ENCODE measurements at places on chromosomes 16 and 17. TPM values are rescaled to one million over a fixed set of nuclear protein-coding genes. Genes with fewer than 3 reads are reported as not detected.

Gene SYCE1L
- total RNA-seq: not detected

Gene ZNF287
- total RNA-seq: 7.9 TPM

GRCh38 chr17:39579318-39580081, 28.2 kb downstream of the NEUROD2 start:
- H3K4me1 ChIP-seq: no peaks in the 10 kb centered on the region
- no peak overlapping the region for H3K4me3 ChIP-seq
- no peaks in the 10 kb centered on the region for H3K36me3 ChIP-seq
- peaks cover 25% of the 10 kb centered on the region for H3K27me3 ChIP-seq

GRCh38 chr17:38613981-38614779, 8.4 kb upstream of the SRCIN1 start:
- DNase-seq: no peak
- H3K4me1 ChIP-seq: no peaks in the 10 kb centered on the region
- no peak overlapping the region for H3K27ac ChIP-seq
- H3K27me3 ChIP-seq: peaks cover 64% of the 10 kb centered on the region
- H3K4me3 ChIP-seq: no peak overlapping the region

DNA sequence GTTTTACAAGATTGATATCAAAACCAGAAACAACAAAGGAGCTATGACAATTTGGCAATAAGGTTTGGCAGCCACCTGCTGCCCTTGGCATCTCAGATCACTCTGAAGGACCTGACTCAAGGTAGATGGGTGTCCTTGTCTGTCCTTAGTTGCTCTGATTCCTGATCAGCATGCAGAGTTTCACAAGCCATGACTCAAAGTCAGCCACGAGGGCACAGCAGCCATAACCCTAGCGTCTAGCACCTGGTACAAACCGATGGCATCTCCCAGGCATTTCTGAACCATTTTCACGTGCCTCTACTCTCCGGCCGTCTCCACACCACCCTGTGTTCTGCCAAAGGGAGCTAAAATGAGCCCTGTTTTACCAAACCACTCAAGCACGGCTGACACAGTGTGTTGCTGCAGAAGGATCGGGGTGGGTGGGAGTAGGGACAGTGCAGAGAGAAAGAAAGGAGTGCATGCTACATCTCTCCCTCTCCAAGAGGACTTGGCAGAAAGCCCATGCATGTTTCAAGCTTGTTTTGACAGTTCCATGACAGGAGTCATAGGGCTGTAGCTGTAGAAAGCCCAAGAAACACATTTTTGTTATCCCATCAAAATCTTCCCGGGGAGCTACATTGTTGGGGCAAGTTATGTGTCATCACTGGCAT, 297.3 kb downstream of the ABCC12 start:
- peaks cover 5% of the 10 kb centered on the region for H3K36me3 ChIP-seq
- no peak overlapping the region for H3K4me3 ChIP-seq
- H3K27ac ChIP-seq: no peak overlapping the region

Gene ASGR1
- 1.4 TPM for total RNA-seq

- DNase-seq: no peak
- H3K27ac ChIP-seq: no peak overlapping the region
- H3K4me1 ChIP-seq: peaks cover 7% of the 10 kb centered on the region
- H3K36me3 ChIP-seq: no peaks in the 10 kb centered on the region
- H3K4me3 ChIP-seq: no peak overlapping the region
Observed at GRCh38 chr17:37833237-37833859, 88.5 kb upstream of the HNF1B start.

Gene BTBD17
- not detected for total RNA-seq

Gene RPTOR
- 35.5 TPM for total RNA-seq

Gene BRIP1
- 4.6 TPM for total RNA-seq

DNA sequence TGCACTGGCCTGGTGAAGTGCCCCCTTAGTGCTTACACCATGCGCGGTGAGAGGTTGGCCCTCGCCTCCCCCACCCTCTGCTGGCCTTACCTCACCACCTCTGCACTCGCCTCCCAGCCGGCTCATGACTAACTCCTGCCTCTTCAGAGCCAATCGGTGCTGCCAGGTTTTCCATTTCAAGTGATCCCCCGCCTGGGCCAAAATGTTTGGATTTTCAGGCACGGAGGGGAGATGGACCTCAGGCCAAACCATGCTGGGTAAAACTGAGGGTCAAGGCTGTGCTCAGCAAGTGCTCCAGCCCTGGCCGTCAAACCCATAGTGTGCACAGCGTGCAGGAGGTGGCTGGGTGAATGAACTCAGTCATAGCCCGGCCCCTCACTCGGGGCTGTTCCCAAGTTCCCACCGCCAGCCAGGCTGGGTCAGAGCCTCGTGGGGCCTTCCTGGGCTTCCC, 175.4 kb downstream of the SEC14L1 start:
- peaks cover 41% of the 10 kb centered on the region for H3K4me1 ChIP-seq
- no peak for DNase-seq
- H3K27ac ChIP-seq: peak overlapping the region; percentile 68
- peaks cover 1% of the 10 kb centered on the region for H3K27me3 ChIP-seq
- H3K36me3 ChIP-seq: peaks cover 10% of the 10 kb centered on the region

GRCh38 chr16:15572329-15573001, 70.5 kb downstream of the MARF1 start:
- no peak overlapping the region for H3K4me3 ChIP-seq

Gene ZNF207
- 140 TPM for total RNA-seq

- H3K27ac ChIP-seq: no peak overlapping the region
- no peaks in the 10 kb centered on the region for H3K27me3 ChIP-seq
- H3K4me3 ChIP-seq: no peak overlapping the region
- peaks cover 27% of the 10 kb centered on the region for H3K4me1 ChIP-seq
- no peak for DNase-seq
Observed at GRCh38 chr17:58094118-58094517, 10.9 kb downstream of the DYNLL2 start.

- no peak overlapping the region for H3K27ac ChIP-seq
- no peak for DNase-seq
- no peak overlapping the region for H3K4me3 ChIP-seq
- no peaks in the 10 kb centered on the region for H3K36me3 ChIP-seq
Observed at GRCh38 chr17:34503528-34504195, 75.7 kb upstream of the TMEM132E start.

DNA sequence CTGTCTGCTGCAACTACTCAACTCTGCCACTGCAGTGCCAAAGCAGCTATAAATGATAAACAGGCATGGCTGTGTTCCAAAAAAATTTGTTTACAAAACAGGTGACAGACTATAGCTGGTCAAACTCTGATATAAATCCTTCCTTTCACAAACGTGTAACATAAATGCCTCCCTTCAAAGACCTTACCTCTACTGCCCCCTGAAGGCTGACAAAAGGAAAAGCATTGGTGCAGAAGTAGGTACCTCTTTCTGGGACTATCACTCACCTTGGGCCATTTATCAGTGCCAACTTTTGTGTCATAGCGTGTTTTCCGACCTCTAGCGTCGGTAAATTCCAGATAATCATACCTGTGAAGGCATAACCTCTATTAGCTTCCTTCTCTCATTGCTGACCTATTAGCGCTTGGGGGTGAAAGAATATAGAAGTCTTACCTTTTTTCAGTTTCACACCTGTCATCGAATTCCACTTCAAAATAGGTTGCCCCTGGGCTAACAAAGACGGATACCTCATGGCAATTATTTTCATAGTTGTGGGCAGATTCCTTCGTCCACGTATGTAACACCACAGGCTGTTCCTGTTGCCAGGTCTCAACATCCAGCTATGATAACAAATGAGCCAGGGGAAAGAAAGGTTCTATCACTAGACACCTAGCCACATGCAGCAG, 67.9 kb downstream of the ZZEF1 start:
- H3K27ac ChIP-seq: no peak overlapping the region
- no peaks in the 10 kb centered on the region for H3K27me3 ChIP-seq
- no peak overlapping the region for H3K4me3 ChIP-seq
- peak; percentile 32 for DNase-seq
- peaks cover 25% of the 10 kb centered on the region for H3K4me1 ChIP-seq

DNA sequence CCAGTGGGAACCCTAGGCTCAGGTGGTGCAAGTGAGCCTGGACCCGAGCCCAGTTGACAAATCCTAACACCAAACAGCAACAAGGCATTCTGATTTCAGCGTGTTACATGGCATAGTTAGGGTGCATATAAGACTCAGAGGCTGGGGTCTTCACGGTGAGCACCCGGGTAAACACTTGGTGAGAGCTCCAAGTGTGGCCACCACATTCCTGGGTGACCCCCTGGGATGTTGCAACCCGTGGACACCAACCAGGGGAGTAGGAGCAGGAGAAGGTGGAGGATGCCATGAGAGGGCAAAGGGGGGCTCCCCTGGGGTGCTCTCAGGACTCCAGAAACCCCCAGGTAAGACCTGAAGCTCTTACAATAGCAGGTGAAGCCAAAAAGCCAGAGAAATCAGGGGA, 69.9 kb upstream of the CDH5 start:
- no peaks in the 10 kb centered on the region for H3K36me3 ChIP-seq
- H3K27me3 ChIP-seq: peaks cover 59% of the 10 kb centered on the region
- H3K27ac ChIP-seq: no peak overlapping the region
- no peak overlapping the region for H3K4me3 ChIP-seq

Gene RNPS1
- 140 TPM for total RNA-seq

- H3K27me3 ChIP-seq: no peaks in the 10 kb centered on the region
- DNase-seq: no peak
- no peaks in the 10 kb centered on the region for H3K36me3 ChIP-seq
- H3K4me1 ChIP-seq: peaks cover 18% of the 10 kb centered on the region
- H3K4me3 ChIP-seq: no peak overlapping the region
Observed at GRCh38 chr17:49028271-49028670, 31.1 kb downstream of the IGF2BP1 start.

Gene EPX
- total RNA-seq: not detected

Gene MPO
- total RNA-seq: not detected

Gene MYH13
- not detected for total RNA-seq

Gene LLGL2
- total RNA-seq: 0.43 TPM

DNA sequence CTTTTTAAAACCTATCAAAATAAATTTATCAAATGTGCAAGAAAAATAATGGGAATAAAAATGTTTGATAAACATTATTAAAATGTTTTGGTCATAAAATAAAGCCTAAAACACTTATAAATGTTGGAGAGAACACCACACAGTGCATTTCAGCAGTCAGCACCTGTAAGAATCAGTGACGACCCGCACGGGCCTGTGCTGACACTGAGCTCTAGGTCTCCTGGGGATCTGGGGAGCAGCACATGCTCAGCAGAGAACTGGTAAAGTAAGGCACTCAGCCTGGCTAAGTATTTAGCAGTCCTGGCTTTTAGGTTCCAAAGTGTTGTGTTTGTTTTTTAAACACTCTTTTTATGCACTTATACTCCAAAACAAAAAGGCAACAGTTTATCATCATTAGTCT, 46.9 kb downstream of the HELZ start:
- H3K36me3 ChIP-seq: peaks cover 41% of the 10 kb centered on the region
- no peak overlapping the region for H3K27ac ChIP-seq
- H3K4me1 ChIP-seq: peaks cover 26% of the 10 kb centered on the region
- H3K27me3 ChIP-seq: no peaks in the 10 kb centered on the region
- no peak overlapping the region for H3K4me3 ChIP-seq
- DNase-seq: no peak

Gene BCAR1
- 130 TPM for total RNA-seq

Gene KRT17
- total RNA-seq: 1.0 TPM

- peaks cover 11% of the 10 kb centered on the region for H3K4me1 ChIP-seq
- peaks cover 25% of the 10 kb centered on the region for H3K27me3 ChIP-seq
- no peaks in the 10 kb centered on the region for H3K36me3 ChIP-seq
- DNase-seq: no peak
- H3K27ac ChIP-seq: no peak overlapping the region
Observed at GRCh38 chr17:44967026-44967906, 837 bp downstream of the C1QL1 start.

Gene SPNS3
- not detected for total RNA-seq

Gene ATP2C2
- total RNA-seq: not detected

DNA sequence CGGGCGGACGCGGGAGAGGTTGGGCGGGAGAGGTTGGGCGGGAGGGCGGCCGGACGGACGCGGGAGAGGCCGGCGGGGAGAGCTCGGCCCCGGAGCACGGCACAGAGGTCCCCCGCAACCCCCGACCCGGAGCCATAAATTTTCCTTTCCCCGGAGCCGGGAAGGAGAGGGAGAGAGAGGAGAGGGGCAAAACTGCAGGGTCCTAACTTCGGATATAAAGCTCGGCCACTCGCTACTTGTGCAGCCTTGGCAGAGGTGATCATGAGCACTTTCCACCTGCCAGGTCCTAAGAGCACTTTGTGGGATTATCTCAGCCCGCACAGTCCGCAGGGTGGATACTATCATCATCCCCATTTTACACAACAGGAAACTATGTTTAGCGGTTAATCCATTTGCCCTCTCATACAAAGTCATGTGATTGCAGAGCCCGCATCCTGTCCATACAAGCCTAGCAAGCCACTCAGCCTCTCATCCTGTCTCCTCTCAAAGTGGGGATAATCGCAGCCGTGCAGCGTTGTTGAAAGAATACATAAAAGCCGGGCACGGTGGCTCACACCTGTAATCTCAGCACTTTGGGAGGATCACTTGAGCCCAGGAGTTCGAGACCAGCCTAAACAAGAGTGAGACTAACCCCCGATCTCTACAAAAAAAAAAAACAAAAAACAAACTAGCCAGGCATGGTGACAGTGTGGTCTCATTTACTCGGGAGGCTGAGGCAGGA, 780 bp upstream of the DCAKD start:
- peaks cover 25% of the 10 kb centered on the region for H3K4me1 ChIP-seq
- H3K4me3 ChIP-seq: peak overlapping the region; percentile 78
- 0 out of 2 replicates have a peak, but pooled peaks cover 1% of the 10 kb centered on the region for H3K27me3 ChIP-seq
- peaks cover 6% of the 10 kb centered on the region for H3K36me3 ChIP-seq

DNA sequence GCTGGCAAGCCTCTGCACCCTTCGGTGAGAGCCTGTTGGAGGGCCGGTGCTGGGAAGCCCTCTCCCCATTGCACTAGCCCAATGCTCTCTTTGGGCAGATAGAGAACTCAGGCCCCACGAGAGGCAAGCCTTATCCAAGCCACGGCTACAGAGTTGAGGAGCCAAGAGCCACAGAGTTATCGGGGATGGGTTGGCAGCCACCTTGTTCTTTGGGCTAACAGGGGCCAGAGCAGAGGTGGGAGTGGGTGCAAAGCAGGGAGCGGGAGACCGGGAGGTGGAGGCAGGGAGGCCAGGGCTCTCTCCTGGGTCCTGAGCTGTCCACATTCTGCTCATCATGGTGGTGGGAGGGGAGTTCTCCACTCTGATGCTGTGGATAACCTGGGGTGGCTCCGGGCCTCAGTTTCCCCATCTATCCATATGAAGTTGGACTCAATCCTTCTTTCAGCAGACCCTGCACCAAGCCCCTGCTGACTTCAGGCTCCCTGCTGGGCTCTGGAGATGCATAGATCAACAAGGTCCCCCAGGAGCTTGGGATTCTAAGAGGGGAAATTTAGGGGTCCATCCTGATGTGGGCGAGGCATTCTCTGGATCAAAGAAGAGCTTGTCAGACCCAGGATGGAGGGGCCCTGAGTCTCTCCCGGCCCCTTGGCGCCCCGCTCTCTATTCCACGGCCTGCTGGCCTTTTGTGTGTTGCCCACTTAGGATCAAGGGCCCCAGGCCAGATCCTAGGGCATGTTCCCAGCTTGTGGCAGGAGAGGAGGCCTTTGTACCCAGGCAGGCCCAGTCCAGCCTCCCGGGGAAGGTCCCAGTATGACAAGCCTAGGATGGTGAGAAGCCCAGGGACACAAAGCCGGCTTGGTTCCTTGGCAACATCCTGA, 557 bp upstream of the CX3CL1 start:
- H3K4me1 ChIP-seq: no peaks in the 10 kb centered on the region
- H3K27ac ChIP-seq: no peak overlapping the region
- no peak for DNase-seq
- H3K36me3 ChIP-seq: no peaks in the 10 kb centered on the region

- H3K27ac ChIP-seq: no peak overlapping the region
- no peaks in the 10 kb centered on the region for H3K4me1 ChIP-seq
- H3K36me3 ChIP-seq: no peaks in the 10 kb centered on the region
Observed at GRCh38 chr16:25493136-25493811, 198.5 kb upstream of the HS3ST4 start.

Gene ZG16B
- not detected for total RNA-seq

All from HFFc6 (cell line).